HCT116 (cell line): ENCODE measurements at places on chromosomes 13 and 19. TPM values are rescaled to one million over a fixed set of nuclear protein-coding genes. Genes with fewer than 3 reads are reported as not detected.

The TMEM86B gene
- 10.6 TPM for total RNA-seq

The SPACA4 gene
- total RNA-seq = not detected

The ZSCAN4 gene
- not detected for total RNA-seq

The CACNG8 gene
- 0.93 TPM for total RNA-seq

The IGSF23 gene
- total RNA-seq = not detected

The LGALS7B gene
- 2.4 TPM for total RNA-seq

The MRPL54 gene
- 67.1 TPM for total RNA-seq

The TMEM238 gene
- total RNA-seq = 21.0 TPM

The DKKL1 gene
- 1.0 TPM for total RNA-seq

The CGB5 gene
- total RNA-seq = not detected

The DCLK1 gene
- 0.10 TPM for total RNA-seq

The ZNF223 gene
- total RNA-seq = 0.27 TPM

The TLE5 gene
- 263 TPM for total RNA-seq

The ACP7 gene
- total RNA-seq = 4.7 TPM

The FFAR1 gene
- not detected for total RNA-seq

The FOXO1 gene
- total RNA-seq = 12.2 TPM

The ZNF433 gene
- total RNA-seq = not detected

The SSC5D gene
- total RNA-seq = 1.5 TPM

The FOXA3 gene
- 5.8 TPM for total RNA-seq

The KIR3DL2 gene
- total RNA-seq = not detected

The CYP2F1 gene
- not detected for total RNA-seq

The CACNA1A gene
- total RNA-seq = 7.5 TPM

The ASPDH gene
- not detected for total RNA-seq

The C1QTNF9B gene
- total RNA-seq = not detected

The SLC10A2 gene
- total RNA-seq = not detected

The TNFRSF19 gene
- total RNA-seq = 1.1 TPM

The ZNF20 gene
- total RNA-seq = 1.0 TPM

The TTYH1 gene
- total RNA-seq = 0.37 TPM

The ZNF575 gene
- 1.9 TPM for total RNA-seq

The ZNF331 gene
- 0.59 TPM for total RNA-seq

The ERICH6B gene
- total RNA-seq = not detected

The NDFIP2 gene
- 49.6 TPM for total RNA-seq

The RFPL4AL1 gene
- total RNA-seq = not detected

The CIC gene
- 52.0 TPM for total RNA-seq

The ZNF135 gene
- not detected for total RNA-seq

The ZFP28 gene
- not detected for total RNA-seq

The PEX11G gene
- 6.4 TPM for total RNA-seq
